IPS DF 19.7 (cell line): ENCODE measurements at places on chromosomes 7 and 10.
A peak's percentile ranks its signal among the peaks of the same experiment; 100 is the strongest.

- DNase-seq, result no peak
Measured at GRCh38 chr10:50551894-50552293, 71.9 kb downstream of the SGMS1 start.

- DNase-seq, result peak; percentile 30
Measured at GRCh38 chr10:61662794-61663259, at the start of gene CABCOCO1. Gene CABCOCO1 (plus strand): TSS chr10:61662929. CDS start chr10:61662973, 44 bp downstream.

DNA sequence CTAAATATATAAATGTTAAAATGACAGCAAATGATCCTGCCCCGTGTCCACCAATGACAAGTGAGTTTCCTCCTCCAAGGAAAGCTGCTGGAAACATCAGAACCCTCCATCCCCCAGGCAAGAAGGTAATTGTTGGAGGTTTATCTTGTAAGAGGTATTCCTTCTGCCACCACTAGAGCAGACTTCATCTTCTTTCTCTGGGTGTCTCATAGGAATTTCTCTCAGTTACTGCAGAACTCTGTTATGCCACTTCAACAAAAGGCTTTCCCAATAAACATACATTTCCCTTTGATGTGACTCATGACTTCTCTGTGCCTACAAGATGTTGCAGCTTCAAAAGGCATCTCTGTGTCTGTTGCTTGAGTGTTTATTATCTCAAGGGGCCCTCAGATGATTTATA lies 279.1 kb downstream of the BMPER start:
- DNase-seq, result no peak

GRCh38 chr10:34305189-34305588 lies 509.9 kb downstream of the PARD3 start:
- peak; percentile 71 for DNase-seq

- DNase-seq, result no peak
Measured at GRCh38 chr10:70784016-70784415, 1.2 kb downstream of the TBATA start.

DNA sequence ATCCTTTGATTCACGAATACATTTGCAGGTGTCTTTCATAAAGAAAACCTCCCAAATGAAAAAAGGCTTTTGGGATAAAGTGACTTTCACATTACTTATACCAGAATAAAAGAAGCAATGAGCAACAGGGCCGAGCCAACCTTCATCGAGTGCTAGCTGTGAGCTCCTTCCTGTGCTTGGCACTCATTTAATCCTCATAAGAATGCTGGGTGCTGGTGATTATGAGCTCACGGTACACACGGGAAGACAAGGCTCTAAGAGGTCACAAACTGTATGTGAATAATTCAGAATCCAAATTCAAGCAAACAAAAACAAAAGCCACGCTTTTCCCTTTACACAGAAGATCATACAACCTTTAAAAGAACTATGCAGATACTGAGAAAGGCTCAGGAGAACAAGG lies 156.2 kb downstream of the COBL start:
- no peak for DNase-seq

- DNase-seq, result no peak
Measured at GRCh38 chr10:8811201-8811600, 756.7 kb downstream of the GATA3 start.

DNA sequence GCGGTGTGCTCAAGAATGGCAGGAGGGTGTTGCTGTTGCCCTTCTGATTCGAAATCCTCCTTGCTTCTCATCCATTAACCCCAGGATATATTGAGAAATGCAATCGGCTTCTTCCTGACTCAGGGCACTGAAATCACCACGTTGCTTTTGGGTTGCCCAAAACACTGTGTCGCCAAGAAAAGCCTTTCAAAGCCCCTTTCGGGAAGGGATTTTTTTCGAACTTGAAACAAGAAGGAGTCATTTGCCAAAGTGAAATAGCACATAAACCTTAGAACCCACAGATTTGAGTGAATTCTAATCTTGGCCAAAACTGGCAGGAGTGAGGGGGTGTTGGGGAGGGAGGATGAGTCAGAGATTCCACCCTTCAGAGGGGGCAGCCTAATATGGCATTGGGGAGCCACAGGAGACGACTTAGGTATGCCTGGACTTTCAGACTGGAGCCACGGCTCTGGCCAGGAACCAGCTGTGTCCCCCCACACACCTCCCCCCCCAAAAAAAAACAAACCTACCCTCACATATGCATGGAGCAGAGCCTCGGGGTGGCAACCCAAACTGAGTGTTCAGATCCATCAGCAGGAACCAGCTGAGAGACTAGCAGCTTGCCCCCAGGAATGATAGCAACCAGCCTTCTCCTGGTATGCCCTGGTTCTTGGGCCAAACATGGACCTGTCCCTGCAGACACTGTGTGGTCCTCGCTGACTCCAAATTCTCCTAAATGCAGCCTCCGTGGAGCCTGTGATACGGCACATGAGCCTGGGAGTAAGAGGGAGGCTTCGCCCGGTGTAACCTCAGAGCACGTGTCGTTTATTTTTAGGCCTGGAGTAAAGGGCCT lies 138.4 kb downstream of the FGFR2 start:
- peak; percentile 74 for DNase-seq

DNA sequence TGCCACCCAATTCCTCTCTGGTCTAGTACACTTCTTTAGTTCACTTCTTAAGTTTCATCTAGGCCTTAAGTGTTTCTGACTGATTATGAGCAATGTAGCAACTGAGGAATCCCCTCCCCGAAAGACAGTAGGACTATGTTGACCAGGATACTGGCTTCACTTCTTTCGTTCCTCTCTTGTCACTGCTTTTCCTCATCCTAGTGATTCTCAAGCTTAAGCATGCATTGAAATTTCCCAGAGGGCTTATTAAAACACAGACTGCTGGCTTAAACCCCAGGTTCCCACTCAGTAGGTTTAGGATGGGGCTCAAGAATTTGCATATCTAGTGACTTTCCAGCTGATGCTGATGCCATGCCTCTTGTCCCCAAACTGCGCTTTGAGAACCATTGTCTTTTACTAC lies 164.6 kb upstream of the WNT16 start:
- DNase-seq, result no peak

DNA sequence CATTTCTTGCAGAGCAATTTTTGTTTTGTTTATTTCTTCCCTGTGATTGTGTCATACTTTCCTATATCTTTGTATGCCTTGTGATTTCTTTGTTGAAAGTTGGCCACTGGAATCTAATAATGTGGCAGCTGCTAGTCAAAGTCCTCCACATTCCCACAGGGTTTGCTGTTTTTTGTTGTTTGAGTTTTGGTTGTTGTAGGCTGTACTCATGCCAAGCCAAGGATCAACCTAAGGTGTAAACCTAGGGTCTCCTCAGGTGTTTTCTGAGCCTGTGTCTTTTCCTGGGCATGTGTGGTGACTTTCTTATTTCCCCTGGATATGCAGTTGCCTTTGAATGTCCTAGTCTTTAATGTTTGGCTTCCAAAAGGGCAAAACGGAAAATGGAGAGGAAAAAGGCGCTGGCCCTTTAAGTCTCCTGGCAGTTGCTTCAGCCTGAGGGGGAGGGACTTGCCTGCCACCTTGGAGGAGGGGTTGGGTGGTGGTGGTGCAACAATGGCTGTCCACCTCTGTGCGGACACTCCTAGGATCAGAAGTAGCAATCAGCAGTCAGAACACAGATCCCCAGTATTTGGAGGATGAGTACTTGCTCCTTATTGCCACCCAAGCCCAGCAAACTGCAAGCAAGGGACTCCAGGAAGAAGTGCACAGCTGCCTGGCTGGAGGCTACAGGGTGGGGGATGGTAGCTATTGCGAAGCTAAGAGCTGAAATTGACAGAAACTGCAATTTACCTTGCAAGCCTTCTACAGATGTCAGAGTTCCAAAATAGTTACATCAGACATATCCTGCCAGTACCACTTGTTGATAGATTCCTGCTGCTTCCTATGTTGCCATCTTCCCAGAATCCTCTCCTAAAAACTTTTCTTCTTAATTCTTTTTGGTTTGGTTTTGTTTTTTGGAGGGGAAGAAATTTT lies 5.6 kb upstream of the ZNF518A start:
- DNase-seq, result peak; percentile 38

- no peak for DNase-seq
Measured at GRCh38 chr7:39700165-39700564, 76.8 kb downstream of the RALA start.

GRCh38 chr10:108911814-108912541 lies 1011.3 kb downstream of the XPNPEP1 start:
- peak; percentile 63 for DNase-seq

DNA sequence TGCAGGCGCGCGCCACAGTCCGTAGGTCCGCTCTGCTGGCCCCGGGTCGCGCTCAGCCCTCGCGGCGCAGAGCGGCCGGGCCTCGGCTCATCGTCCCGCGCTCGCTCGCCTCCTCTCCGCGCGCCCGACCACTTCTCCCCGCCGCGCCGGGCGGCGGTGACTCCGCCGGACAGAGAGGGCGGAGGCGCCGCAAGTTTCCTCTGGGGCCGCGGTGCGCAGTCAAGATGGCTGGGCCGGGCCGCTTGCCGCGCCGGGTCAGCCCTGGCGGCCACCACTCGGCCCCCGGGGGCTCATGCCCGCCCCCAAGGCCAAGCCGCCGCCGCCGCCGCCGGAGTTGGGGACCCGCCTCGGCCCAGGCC lies 441 bp downstream of the FZD8 start:
- no peak for DNase-seq

DNA sequence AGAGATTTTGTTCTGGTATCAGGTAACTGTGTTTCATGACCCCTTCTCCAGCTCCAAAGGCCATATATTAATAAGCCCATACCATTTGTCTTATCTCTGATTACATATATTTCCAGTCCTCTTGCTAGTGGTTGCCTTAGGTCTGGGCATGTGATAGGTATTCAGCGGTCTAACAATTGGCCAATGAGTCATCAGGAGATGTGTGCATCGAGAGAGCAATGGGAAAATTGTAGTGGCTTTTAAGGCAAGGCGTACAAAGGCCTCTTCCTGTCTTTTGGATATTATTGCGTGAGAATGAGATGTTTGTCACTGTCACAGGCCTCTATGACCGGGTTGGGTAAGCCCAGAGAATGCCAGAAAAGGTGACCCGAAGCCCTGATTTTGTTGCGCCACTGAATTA lies 38.6 kb upstream of the SFRP5 start:
- no peak for DNase-seq

DNA sequence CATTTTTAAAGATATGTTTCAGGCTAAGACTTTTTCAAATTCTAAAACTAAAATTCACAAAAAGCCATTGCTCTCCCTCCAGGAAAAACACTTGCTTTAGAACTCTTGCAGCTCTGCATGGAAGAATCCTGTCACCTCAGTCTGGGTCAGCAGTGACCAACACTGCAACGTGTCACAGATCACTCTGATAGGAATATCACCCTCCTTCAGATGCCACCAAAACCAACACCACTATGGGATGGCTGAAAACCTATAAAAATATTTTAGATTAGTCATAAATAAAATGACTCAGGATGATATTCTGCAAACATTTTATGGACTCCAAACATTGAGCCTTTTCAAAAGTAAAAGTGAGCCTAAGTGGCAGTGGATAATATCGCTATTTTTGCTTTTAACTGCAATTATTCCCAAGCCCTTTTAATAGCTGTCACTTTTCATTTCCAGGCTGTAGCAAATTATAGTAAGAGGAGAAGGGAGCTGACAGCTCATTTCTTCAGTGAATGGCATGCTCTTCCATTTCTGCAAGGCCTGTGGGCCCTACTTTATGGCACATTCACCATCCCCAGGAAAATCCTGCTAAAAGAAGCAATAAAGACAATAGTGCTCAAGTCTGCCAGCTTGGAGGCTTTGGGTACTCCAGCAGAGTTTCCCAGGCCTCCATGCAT lies 21.3 kb downstream of the ELMO1 start:
- no peak for DNase-seq

DNA sequence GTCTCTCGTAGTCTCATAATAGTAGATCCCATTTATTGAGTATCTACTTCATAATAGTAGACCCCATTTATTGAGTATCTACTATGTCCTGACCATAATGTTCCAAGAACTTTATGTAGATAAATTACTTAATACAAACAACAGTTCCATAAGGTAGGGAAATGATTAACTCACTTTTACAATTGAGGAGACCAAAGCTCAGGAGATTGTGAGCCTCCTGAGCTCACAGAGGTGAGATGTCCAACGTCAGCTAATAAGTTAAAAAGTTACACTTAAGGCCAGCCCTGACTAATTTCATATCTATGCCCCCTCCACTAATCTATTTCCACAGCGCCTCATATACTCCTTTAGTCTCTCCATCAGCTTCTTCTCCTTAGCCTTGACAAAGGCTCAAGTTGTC lies 17.5 kb upstream of the GGCT start:
- no peak for DNase-seq

DNA sequence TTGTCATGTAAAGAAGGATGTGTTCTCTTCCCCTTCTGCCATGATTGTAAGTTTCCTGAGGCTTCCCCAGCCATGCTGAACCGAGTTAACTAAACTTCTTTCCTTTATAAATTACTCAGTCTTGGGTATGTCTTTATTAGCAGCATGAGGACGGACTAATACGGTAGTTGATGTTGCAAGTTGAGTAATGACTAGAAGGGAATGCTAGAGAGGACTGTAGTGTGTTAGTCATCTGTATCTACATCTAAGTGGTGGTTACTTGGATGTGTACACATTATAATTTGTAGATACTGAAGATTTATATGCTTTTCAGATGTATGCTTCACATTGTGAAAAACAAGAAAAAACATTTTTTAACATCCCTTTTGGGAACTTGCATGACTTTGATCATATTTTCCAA lies 244.6 kb downstream of the POLR1F start:
- DNase-seq, result no peak

DNA sequence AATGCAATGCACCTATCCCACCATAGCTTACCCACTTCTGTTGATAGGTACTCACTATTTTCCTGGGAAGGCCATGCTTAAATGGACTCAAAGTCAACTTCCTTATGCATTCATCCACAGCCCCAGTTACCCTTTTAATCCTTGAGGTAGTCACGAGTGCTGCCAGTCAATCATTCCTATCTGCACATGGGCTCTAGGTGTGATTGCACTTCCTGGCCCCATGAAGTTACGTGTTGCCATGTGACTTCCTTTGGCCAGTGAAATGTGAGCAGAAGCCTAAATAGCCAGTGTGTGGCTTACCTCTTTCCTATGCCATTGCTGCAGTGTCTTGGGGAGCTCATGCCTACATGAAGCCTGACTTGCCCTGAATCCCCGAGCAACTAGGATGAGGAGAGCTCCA lies 23.5 kb upstream of the EIF5AL1 start:
- no peak for DNase-seq

DNA sequence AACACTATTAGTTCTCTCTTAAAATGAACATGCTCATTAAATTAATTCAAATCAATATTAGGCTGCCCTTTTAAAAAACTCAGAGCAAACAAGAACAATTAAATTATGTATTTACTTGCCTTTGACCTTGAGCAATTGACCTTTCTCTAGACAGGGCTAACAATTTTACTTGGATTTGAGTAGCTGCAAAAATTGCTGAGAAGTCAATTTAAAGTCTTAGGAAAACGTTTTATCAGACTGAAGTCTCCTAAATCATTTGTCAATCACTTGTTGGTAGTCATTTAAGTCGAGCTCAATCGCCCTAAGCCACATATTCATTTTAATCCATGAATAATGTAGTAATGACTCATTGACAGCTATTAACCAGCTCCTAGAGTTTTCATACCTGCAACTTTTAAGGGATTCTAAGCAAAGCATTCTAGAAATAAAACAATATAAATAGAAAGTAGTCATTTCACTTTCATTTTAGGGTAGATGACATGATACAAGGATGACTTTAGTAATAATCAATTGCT lies 84.9 kb upstream of the SEC61G start:
- DNase-seq, result no peak
